ENCODE measurements at places on chromosomes 6 and 20.

GRCh38 chr20:4152696-4153235 is 137.4 kb upstream of the RNF24 start:
- no peak for DNase-seq

DNA sequence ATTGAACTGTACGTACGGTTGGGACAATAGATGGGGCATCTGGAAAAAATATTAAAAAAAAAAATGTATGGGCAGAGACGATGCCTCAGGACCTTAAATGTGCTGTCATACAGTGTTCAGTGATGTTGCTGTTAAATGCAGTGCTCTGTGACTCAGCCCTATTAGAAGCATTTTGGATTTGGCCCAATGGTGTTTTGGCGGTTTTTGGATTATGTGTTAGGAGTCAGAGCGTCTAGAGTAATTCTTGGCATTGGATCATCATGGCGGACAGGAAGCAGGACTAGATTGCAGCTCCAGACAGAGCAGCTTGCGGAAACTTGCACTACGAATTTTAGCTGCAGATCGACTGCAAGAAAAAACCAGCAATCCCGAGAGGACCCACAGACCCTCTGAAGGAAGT is 280.0 kb downstream of the SOX4 start:
- peak; percentile 31 for DNase-seq

GRCh38 chr6:34049395-34050342 is 96.2 kb downstream of the GRM4 start:
- no peak for DNase-seq

- no peak for DNase-seq
Observed at GRCh38 chr6:22627644-22628043, 58.3 kb downstream of the HDGFL1 start.

GRCh38 chr6:8736156-8736895 is 301.0 kb upstream of the SLC35B3 start:
- DNase-seq: no peak

GRCh38 chr20:17638835-17639407 is 43.1 kb downstream of the RRBP1 start:
- no peak for DNase-seq

DNA sequence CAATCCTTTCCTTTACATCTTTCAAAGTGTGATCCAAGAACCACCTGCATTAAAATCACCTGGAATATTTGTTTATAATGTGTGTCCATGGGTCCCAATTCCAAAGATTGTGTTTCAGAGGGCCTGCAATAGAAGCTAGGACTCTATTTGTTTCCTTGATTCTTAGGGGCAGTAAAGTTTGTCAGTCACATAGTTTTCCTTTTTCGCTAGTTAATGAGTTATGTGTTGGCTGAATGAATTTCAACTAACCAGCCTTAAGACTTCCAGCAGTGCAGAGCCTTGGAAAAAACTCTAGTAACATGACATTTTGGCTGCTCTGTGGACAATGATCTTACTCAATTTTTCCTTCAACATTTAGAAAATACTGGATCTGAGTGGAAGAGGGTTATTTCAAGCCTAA is 11.3 kb downstream of the FAM217A start:
- DNase-seq: no peak

GRCh38 chr6:93177438-93177837 is 241.9 kb downstream of the EPHA7 start:
- DNase-seq: no peak

- DNase-seq: no peak
Observed at GRCh38 chr6:87237804-87238203, 82.4 kb downstream of the ZNF292 start.

GRCh38 chr6:100163035-100163434 is 169.0 kb upstream of the MCHR2 start:
- no peak for DNase-seq

- DNase-seq: no peak
Observed at GRCh38 chr20:48380661-48381060, 447.1 kb downstream of the PREX1 start.

DNA sequence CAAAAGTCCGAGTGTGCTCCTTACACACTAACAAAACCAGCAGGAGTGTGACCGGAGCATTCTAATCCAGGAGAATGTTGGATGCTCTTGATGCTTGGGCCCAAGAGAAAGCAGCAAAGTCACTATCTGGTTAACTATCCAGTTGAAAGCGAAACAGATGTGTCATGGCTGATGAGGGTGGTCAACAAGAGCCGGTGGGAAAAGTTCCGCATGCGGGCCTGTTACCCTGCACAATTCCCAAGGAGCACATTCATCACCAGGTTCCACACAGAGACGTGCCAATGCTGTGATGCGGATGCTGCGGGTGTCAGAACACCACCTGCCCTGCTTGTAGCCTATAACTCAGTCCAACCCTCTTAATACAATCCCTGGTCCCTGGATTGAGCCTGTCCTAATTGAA is 38.7 kb downstream of the IL20RA start:
- DNase-seq: no peak

DNA sequence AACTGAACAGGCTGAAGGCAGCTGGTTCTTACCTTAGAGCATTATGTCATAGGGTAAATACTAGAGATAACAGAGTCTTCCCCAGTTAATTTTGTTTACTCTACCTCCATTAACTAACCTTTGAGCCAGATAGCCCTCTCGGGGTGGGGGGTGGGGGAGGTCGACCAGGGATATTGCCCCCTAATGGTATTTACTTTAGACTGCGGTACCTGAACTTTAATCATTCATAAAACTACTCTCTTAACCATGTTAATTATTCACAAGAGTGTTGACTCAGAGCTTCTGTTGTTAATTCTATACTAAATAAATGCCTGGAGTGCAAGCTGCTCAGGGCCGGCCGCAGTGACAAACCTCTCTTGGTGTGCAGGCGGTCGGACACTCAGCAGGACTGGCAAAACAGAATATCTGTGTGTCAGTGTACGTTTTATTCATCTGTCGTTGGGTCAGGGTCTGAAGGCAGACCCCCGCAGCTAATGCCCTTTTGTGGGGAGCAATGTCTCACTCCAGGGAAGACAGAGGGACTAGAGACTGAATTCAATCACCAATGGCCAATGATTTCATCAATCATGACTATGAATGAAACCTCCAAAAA is 152.4 kb upstream of the COL21A1 start:
- no peak for DNase-seq

DNA sequence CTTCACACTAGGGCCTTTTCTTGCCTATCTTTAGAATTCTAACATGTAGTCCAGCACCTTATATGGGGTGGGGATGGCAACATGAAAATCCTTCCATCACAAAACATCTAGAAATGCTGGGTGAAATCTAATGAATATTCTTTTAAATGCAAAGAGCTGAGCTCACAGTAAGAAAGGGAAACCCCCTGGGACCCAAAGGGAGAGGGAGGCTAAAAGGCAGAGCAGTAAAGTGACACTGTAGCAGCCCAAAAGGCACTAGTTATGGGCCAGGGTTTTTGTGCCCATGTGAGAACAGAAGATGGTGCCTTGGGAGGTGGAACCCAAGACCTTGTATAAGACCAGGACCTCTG is 66.7 kb downstream of the TRAM2 start:
- no peak for DNase-seq

DNA sequence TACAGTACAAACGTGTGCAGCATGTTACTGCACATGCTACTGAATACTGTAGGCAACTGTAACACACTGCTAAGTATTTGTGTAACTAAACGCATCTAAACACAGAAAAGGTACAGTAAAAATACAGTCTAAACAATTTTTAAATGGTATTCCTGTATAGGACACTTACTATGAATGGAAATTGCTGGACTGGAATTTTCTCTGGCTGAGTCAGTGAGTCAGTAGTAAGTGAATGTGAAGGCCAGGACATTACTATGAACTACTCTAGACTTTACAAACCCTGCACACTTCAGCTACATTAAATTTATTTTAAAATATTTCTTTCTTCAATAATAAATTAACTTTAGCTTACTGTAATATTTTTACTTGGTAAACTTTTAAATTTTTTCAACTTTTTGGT is 225.0 kb upstream of the TENT5A start:
- no peak for DNase-seq

DNA sequence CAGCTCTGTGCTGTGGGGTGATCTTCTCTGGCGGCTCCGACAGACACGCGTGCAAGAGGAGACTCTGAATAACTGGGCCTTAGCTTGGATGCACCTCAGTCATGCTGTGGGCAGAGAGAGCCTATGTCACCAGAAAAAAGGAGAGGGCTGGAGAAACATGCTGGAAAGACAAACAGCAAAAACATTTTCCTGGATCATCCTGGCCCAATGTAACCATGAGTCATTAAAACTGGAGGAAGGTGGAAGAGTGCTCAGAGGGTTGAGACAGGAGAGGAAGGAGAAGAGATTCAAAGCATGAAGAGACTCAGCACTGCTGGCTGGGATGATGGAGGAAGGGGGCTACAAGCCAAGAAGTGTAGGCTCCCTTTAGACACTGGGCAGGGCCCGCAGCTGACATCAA is 292.0 kb downstream of the CDH26 start:
- no peak for DNase-seq

- no peak for DNase-seq
Observed at GRCh38 chr6:48542191-48542590, 431.2 kb upstream of the PTCHD4 start.

DNA sequence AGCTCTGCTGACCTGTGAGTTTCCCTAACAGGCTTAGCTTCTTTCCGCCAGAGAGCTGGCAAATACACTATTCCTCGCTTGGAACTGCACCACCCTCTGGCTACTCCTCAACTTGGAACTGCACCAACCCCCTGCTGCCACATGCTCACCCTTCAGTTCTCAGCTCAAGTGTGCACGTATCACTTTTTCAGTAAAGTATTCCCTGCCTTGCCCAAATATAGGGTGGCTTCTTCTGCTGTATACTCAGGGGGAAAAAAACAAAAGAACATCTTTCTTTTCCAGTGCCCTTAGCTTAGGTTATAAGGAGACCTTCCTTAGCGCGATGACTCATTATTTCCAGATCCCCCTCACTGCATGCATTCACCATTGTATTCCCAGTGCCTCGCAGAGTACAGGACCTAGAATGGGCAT is 21.2 kb downstream of the GNAS-AS1 start:
- DNase-seq: no peak

DNA sequence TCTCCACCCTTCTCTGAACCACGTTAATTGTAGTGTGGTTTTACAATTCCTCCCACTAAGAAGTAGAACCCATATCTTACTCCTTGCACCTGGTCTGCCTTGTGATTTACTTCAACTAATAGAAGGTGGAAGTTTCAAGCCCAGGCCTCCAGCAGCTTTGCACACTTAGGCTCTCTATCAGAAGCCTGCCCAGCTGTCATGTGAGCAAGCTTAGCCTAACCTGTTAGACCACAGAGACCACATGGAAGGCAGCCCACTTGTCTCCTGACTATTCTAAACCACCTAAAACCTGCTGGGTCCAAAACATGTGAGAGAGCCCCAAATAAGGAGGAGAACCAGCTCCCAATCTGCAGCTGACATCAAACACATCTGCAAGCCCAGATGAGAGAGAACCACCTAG is 127.6 kb upstream of the BTBD3 start:
- no peak for DNase-seq

- DNase-seq: no peak
Observed at GRCh38 chr6:39850736-39851297, 58.6 kb downstream of the DAAM2 start.

- no peak for DNase-seq
Observed at GRCh38 chr20:63752411-63753101, 13.0 kb downstream of the SLC2A4RG start.

- DNase-seq: no peak
Observed at GRCh38 chr6:55772730-55773129, 102.7 kb downstream of the BMP5 start.

GRCh38 chr20:40173872-40174271 is 515.2 kb downstream of the MAFB start:
- DNase-seq: no peak

- DNase-seq: no peak
Observed at GRCh38 chr20:39607141-39607540, 645.0 kb downstream of the DHX35 start.

GRCh38 chr6:105483492-105483891 is 80.6 kb upstream of the PREP start:
- DNase-seq: no peak

DNA sequence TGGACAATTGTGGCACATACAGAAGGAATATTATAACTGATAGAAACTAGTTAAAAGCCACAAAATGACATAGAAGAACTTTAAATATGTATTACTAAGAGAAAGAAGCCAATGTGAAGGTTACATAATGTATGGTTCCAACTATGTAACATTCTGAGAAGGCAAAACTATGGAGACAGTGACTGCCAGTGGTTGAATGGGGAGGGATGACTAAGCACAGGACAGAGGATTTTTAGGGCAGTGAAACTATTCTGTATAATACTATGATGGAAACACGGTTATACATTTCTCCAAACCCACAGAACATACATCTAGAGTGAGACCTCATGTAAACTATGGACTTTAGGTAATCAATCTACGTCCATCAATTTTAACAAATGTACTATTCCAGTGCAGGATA is 22.4 kb downstream of the SYNCRIP start:
- DNase-seq: no peak

GRCh38 chr6:17714879-17715851 is 8.4 kb upstream of the NUP153 start:
- DNase-seq: no peak

DNA sequence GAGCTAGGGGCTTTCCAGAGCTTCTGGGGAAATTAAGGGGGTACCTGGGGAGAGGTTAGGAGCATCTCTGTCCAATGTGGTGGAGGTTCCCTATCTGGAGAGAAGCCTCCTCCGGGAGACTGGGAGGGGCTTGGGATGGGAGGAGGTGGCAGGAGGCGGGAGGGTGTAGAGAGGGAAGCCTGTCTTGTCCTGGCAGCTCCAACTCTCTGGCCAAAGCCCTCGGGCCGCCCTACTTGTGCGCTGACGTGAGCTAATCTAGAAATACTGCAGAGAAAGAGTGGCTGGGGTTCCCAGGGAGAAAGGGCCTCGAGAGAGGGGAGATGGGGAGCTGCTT is 1.6 kb upstream of the SLC32A1 start:
- DNase-seq: no peak

- DNase-seq: no peak
Observed at GRCh38 chr6:155223646-155224451, 40.0 kb upstream of the CLDN20 start.

- DNase-seq: no peak
Observed at GRCh38 chr6:11830105-11830504, 51.5 kb upstream of the ADTRP start.

- no peak for DNase-seq
Observed at GRCh38 chr6:30578051-30578450, 6.8 kb downstream of the ABCF1 start.

GRCh38 chr6:158500016-158500735 is 59.7 kb upstream of the TMEM181 start:
- no peak for DNase-seq

- DNase-seq: no peak
Observed at GRCh38 chr6:44606504-44606903, 219.0 kb downstream of the CDC5L start.

- DNase-seq: no peak
Observed at GRCh38 chr20:48875233-48875913, 46.1 kb upstream of the ARFGEF2 start.

GRCh38 chr6:158471339-158471738 is 88.6 kb upstream of the TMEM181 start:
- no peak for DNase-seq

GRCh38 chr6:70375166-70375565 is 38.1 kb upstream of the FAM135A start:
- DNase-seq: no peak

- no peak for DNase-seq
Observed at GRCh38 chr6:130918171-130918570, 91.0 kb downstream of the SMLR1 start.

- DNase-seq: no peak
Observed at GRCh38 chr6:97459986-97460385, 177.0 kb upstream of the MMS22L start.
